Left kidney (tissue), 8 donors: ENCODE measurements at places on chromosomes 12 and 14. TPM values are rescaled to one million over a fixed set of nuclear protein-coding genes. Genes with fewer than 3 reads are reported as not detected.
A peak's percentile ranks its signal among the peaks of the same experiment; 100 is the strongest.

CCDC175 gene
- polyA plus RNA-seq, result 1.3 TPM

GRCh38 chr12:112938751-112939150 lies 477 bp downstream of the OAS3 start:
- DNase-seq, result no peak

GRCh38 chr14:96203635-96204034 lies 1.0 kb upstream of the BDKRB2 start:
- DNase-seq, result no peak

RFX4 gene
- 0.20 TPM for polyA plus RNA-seq

ESR2 gene
- polyA plus RNA-seq, result 2.0 TPM

C12orf60 gene
- 5.5 TPM for polyA plus RNA-seq

DNA sequence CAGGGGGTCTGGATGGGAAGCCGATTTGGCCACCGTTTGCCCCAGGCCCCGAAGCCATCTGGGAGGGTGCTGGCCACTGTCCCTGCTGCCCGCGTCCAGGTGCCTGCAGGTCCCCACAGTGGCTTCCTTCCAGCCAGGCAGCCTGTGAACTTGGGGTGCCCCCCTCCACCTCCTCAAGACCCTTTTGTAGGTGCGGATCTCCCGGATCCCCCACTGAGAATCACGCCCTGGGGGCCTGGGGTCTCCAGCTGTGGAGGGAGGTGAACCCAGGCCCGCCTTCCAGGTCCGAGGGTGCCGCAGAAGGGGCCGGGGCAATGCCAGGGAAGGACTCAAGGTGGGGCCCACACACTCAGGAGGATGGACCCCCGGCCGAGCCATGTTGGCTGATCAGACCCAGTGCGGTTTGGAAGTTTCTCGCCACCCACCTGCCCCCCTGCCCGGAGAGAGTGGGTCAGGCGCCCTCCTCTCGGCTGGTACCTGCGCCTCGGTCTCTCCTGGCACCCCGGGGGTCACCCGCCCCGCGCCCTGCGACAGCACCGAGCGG lies 1.7 kb downstream of the MMP17 start:
- DNase-seq, result no peak

DNA sequence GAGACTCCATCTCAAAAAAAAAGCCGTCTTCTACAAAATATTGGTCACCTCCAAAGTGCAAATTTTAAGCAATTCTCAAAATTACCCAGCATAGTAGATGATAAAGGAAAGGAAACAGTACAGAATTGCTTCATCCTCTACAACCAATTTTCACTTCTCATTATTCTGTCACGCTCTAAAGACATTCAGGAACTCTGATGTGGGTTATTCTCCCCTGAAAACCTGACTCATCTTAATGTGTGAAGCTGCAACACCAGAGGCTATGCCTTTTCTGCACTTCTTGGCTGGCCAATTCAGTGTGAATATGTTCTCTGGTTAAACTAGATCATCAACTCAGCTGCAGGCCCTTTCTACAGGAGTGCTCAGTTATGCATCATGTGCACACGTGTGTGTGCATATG lies 11.0 kb downstream of the PTGER2 start:
- no peak for DNase-seq

DNA sequence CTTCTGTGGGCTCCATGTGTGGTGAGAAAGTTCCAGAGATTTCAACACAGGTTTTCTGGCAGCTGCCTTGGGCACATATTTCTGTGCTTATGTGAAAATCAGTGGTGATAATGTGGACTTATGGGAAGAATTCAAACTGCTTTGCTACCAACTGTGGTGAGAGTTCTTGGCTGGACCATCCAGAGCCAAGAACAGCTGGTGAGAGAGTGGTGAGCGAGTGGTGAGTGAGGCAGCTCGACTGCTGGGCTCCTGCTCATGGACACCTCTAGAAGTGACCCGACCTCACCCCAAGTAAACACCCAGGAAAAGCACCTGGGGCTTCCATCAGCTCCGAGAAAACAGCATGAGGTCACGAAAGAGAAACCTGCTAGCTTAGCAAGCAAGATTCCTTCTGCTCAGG lies 106.4 kb downstream of the PIWIL1 start:
- no peak for DNase-seq

DNA sequence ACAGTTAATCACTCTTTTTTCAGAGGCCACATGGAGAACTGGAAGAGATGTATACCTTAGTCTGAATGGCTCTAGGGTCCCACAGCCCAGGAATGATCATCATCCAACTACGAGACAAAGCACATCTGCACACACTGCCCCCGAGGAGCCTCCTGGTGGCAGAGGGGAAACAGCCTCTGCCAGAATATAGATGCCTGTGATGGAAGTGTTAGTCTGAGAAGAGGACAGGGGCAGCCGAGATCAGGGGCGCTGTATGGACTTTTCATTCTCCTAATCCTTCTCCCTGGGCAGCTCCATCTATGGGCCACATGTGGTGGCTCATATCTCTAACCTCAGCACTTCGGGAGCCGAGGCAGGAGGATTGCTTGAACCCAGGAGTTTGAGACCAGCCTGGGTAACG lies 82.8 kb upstream of the CAPRIN2 start:
- DNase-seq, result no peak

GRCh38 chr12:67271976-67272375 lies 2.8 kb downstream of the CAND1 start:
- no peak for DNase-seq

DNA sequence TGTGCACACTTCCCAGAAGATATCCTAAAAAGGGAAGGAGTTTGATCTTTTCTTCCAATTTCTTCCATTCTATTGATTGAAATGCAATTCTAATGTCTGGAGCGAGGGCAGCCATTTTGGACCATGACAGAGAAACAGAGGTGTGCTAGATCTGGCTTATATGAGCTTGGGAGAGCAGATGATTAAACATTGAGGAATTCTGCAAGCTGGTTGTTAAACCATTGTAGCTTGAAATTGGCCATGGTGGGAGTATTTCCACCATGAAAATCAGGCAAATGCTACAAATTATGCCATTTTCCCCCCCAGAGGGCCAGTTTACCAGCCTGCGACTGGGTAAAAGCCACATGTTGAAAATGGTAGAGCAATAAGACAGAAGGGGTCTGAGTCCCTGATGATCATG lies 155.0 kb downstream of the PAWR start:
- DNase-seq, result no peak

KRT71 gene
- not detected for polyA plus RNA-seq

ESRRB gene
- 6.9 TPM for polyA plus RNA-seq

DNA sequence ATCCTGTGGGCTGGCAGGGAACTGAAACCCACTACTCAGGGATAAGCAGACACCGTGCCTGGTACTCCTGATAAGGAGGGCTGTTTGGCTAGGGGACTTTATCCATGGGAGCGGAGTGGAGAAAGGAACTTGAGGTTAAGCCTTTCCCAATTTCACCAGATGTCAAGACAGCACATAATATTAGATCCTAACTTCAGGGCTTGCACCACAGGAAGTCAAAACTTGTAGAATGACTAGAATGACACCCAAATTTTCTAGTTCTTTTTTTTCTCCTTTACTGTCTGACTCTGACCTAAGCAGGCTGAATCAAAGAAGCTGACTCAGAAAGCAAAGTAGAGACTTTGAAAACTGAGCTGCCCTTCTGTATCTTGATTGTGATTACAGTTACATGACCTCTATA lies 7.1 kb upstream of the CGRRF1 start:
- DNase-seq, result no peak

- DNase-seq, result no peak
Observed at GRCh38 chr14:95365401-95365800, 45.7 kb upstream of the CLMN start.

- DNase-seq, result peak; percentile 20
Observed at GRCh38 chr14:20836668-20837338, 34.2 kb upstream of the RNASE1 start.

DNA sequence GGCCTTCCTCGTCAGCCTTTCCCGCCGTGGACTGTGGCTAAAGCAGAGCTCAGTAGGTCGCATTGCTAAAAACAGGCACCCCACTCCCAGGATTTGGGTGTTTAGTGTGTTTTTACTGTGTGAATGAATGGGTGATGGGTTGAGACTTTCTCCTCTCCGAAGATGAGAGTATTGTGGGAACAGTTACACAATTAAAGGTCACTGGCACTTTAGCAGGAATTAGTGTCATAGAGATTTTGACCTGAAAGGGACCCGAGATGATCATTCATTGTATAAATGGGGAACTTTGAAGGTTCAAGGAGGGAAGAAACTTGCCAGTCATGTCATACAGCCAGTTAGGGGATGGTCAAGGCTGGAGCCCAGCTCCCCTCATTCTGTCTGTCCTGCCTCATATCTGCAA lies 56.9 kb downstream of the TSPAN9 start:
- no peak for DNase-seq

GRCh38 chr14:61596990-61597389 lies 98.3 kb upstream of the HIF1A start:
- DNase-seq, result no peak

P2RX7 gene
- 1.0 TPM for polyA plus RNA-seq

- peak; percentile 61 for DNase-seq
Observed at GRCh38 chr12:85836197-85837090, at the start of gene RASSF9. TSS of gene RASSF9 (minus strand) at chr12:85836409. CDS start at chr12:85836201, 208 bp downstream.

PTGER2 gene
- 5.4 TPM for polyA plus RNA-seq

ATXN2 gene
- 102 TPM for polyA plus RNA-seq

- no peak for DNase-seq
Observed at GRCh38 chr12:119157528-119157927, 21.2 kb upstream of the HSPB8 start.

GRCh38 chr12:126718365-126718764 lies 1548.6 kb upstream of the TMEM132C start:
- DNase-seq, result no peak

LUM gene
- 31.5 TPM for polyA plus RNA-seq

B4GALNT1 gene
- polyA plus RNA-seq, result 0.80 TPM

TSPAN19 gene
- 0.88 TPM for polyA plus RNA-seq

DNA sequence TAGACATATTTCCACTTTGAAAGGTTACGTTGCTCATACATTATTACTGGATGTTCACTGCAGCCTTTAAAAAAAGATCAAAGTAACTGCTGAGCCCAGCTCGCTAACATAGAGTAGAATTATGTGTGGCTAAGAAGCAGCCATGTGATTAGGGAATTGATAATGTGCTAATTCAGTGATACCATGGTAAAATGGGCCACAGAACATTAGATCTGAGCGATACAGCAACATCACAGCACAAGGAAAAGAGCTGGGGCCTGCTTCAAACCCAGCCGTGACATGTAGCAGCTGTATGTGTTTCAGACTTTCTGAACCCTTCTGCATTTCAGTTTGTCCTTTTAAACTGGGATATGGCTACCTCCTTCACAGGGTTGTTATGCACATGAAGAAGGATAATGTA lies 92.3 kb upstream of the LMNTD1 start:
- DNase-seq, result no peak

GRCh38 chr14:30193845-30194501 lies 266.3 kb upstream of the PRKD1 start:
- no peak for DNase-seq

DNA sequence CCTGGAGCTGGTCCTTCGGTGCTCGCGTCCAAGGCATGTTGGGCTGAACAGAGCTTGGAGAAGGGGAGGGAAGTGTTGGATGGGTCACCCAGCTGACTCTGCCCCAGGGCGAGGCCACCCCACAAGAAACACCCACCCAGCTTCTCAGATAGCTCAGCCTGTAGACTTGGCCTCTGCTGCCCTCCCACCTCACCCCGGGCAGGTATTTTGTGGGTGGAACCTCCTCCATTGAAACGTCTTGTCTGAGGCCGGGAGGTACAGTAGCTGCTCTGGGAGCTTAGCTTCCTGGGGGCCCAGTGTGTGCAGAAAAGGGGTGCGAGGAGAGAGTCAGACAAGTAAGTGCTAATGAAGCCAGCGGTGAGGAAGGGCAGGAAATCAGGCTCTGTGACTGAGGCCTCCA lies 54.8 kb upstream of the TSPAN9 start:
- no peak for DNase-seq

DNA sequence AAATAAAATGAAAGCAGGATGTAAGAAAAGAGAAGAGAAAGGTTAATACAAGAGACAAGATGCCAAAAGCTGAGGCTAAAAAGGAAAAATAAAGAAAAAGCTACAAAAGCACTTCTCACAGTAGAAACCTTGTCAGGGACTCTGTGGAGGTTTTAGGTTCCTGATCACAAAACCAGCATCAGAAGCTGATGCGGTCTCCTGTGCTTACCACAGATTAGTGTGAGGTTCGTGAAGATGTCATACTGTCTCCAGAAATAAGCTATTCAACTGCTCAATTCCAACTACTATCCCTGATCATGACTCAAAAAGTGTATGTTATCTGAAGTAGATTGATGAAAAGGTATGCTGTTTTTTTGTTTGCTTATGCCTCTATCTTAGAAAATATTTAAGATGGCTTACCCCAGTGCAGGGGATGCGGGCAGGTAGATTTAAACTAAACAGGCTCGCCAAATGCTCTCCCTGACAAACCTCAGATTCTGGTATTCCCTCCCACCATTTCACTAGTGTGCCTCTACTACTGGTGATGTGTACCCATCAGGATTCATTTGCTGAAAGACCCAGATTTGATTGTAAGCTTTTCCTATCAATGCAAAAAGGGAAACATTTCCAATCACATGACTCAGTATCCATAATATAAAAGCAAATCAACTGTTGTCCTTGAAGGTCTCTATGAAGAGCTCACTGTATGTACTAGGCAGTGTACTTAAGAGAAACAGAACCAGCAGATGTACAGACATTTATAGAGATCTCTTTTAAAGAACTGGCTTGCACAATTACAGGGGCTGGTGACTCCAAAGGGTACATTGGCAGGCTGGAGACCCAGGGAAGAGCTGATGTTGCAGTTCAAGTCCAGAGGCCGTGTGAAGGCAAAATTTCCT lies 169.5 kb upstream of the FOXN3 start:
- no peak for DNase-seq

DNA sequence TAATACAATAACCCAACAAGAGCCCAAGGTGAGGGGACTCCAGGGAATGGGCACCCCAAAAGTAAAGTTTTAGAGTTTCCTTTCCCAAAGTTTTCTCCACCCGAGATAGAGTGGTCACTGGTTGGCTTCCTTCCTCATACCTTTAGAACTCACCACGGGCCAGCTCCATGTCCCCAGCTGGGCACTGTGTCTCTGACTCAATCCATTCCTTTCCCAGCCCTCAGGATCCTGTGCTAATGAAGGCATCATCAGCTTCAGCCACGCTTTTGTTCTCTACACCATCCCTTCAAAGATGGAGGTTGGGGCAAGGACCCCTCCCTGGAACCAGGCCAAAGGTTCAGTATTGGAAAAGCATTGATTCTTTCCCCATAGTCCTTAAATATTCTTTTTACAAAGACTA lies 59.8 kb upstream of the VASH1 start:
- no peak for DNase-seq

NPFF gene
- 2.1 TPM for polyA plus RNA-seq

DNA sequence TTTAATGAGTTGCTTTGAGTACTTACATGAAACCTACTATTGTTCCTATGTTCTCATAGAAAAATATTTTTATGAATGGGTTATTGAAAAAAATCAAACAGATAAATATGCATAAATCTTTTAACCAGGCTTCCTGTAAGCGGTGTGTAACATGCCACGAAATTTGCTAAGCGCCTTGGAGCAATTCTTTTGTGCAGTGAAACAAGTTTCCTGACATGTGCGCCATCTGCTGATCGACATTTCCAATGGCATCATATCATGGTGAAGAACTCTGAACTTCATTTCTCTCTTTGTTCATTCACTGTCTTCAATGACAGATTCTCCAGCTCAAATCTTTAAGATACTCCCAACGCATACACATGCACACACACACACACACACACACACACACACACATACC lies 145.6 kb upstream of the NAV3 start:
- DNase-seq, result peak; percentile 69

- no peak for DNase-seq
Observed at GRCh38 chr12:104579718-104580495, 123.2 kb downstream of the CHST11 start.
